RWPE2 (cell line): ENCODE measurements at places on chromosomes 16 and 17.

DNA sequence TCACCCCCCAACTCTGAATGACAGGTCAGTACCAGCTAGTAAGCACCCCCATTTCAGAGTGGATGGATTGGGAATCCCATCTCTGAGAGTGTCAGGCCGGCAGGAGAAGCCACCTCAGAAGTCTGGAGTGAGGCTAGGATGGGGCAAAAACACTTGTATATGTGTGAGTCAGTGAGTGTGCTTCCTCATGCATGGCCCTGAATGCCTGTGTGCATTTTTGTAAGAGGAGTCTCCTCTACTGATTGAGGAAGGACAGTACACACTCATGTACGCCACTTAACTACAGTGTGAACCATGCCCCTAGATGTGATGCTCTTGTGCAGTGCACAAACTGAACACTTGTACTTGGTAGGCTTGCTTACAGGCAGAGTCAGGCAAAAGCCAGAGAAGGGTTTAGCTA lies 22.3 kb upstream of the NAGS start:
- DNase-seq, result no peak

- no peak for DNase-seq
Measured at GRCh38 chr16:13938480-13938879, 18.5 kb downstream of the ERCC4 start.

DNA sequence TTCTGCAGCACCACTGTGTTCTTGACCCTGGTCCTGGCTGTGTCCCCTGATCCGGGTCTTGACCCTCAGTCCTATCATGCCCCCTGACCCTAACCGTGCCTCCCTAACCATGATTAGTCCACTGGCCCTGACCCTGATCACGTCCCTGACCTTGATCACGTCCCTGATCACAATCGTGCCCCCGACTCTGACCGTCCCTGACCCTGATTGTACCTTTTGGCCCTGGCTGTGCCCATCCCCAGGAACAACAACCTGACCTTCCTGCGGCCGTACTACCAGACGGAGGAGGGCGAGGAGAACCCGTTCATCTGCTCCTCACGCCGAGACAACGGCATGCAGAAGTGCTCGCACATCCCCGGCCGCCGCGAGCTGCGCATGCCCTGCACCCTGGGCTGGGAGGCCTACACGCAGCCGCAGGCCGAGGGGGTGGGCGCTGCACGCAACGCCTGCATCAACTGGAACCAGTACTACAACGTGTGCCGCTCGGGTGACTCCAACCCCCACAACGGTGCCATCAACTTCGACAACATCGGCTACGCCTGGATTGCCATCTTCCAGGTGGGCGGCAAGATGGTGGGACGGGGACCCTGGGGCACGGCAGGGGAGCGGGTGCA lies 24.9 kb downstream of the TPSG1 start:
- no peak for DNase-seq

- no peak for DNase-seq
Measured at GRCh38 chr17:61157246-61157886, 242.3 kb upstream of the TBX2 start.

DNA sequence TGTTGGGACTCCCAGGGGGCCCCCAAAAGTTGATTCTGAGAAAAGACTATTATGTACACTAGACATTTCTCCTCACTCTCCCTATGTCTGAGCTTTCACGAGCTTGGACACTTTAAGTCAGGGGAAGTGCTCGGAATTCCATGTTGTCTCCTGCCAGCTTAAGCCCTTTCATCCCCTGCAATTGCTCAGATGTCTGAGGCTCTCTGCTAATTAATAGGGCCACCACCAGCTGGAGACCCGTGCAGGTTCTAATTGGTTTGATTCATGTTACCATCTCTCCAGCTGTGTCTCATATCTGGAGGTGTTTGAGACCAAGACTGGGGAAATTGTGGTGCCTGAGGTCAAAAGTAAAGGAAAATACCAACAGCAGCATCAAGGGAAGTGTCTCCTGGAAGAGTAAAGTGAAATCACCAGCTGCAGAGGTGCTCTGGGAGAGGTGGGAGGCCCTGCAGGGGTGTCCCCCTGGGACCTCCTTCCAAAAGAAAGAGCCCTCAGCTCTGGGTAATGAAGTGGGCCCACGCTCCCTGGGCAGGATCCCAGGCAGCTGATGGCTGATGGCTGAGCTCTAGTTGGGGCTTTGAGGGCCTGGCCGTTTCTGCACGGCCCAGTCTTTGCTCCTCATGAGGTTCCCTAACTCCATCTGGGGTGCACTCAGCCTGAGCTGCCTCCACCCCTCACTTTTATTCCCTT lies 5.8 kb upstream of the UTS2R start:
- no peak for DNase-seq

GRCh38 chr16:10600782-10601443 lies 20.5 kb upstream of the EMP2 start:
- DNase-seq, result no peak

- no peak for DNase-seq
Measured at GRCh38 chr16:80480664-80481063, 60.1 kb upstream of the DYNLRB2 start.

DNA sequence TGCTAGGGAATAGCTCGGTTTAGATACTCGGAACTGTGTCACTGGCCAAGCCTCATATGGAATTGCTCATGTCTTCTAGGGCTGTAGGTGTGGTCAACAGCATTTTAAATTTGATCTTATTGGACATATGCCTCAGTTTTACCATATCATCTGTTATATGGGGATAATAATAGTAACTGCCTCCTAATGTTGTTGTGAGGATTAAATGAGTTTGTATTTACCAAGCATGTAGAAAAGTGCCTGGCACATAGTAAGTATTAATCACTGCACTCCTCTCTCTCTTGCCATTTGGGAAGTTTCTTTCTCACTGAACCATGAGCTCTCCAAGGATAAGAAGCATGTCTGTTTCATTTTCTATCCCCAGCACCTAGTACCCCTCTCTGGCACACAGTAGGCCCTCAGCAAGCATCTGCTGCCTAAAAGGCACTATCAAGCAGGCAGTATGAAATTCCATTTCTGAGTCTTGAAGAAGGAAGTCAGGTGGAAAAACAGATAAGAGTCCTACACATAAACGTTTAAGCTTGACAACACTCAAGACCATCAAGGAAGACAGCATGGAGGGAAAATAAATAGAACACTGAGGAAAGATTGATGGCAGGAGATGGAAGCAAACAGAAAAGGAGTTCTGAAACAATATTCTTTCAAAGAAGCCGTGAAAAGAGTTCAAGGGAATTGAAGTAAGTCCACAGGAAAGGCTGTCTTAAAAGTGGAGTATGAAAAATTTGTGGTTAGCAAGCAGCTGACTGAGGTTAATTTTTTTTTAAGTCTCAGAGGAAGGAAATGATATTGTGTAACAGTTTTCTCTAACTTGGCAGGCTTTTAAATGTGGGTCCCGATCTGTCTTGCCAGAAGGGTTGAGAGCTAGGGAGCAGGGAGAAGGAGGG lies 2.2 kb upstream of the ATP6V0A1 start:
- DNase-seq, result no peak

- no peak for DNase-seq
Measured at GRCh38 chr17:3768769-3769168, 32.2 kb downstream of the ITGAE start.

- no peak for DNase-seq
Measured at GRCh38 chr16:79074541-79074940, 526.0 kb downstream of the MAF start.

GRCh38 chr17:82087961-82088837 lies 9.8 kb downstream of the FASN start:
- no peak for DNase-seq

DNA sequence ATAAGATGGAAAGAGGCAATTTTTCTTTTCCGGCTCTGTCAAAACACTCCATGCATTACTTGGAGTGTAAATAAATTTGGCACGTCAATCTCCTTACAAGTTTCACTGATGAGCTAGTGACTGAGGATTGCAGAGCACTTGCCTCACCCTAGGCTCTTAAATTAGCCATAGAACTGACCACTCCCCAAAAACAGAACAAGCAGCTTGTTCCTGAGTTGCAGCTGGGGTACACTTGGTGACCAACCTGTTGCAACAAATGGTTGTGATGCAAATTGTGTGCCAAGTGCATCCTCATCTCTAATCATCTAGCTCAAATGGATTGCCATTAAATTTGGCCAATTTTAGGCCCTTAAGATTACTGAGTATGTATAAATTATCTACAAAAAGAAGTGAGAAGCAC lies 67.0 kb downstream of the CACNG1 start:
- no peak for DNase-seq

DNA sequence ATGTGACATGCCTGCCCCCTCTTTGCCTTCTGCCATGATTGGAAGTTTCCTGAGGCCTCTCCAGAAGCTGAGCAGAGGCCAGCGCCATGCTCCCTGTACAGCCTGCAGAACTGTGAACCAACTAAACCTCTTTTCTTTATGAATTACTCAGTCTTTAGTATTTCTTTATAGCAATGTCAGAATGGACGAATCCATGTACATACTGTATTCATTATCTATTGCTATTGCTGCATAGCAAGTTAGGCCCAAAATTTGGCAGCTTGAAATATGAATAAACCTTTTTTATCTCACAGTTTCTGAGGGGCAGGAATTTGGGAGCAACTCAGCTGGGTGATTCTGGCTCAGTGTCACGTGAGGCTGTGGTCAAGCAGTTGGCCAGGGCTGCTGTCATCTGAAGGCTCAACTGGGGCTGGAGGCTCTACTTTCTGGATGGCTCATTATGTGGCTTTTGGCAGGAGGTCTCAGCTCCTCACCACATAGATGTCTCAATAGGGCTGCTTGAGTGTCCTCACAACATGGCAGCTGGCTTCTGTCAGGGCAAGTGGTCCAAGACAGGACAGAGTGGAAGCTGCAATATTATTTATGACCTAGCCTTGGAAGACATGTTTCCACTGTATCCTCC lies 40.0 kb downstream of the SOCS1 start:
- no peak for DNase-seq

- DNase-seq, result peak; percentile 85
Measured at GRCh38 chr16:27315333-27316037, 1.7 kb downstream of the IL4R start.

- DNase-seq, result no peak
Measured at GRCh38 chr17:46772475-46773220, 45.8 kb downstream of the WNT3 start.

GRCh38 chr17:64779376-64780095 lies 117.4 kb upstream of the SMURF2 start:
- no peak for DNase-seq

GRCh38 chr17:31788571-31788946 lies 70.5 kb downstream of the COPRS start:
- no peak for DNase-seq

- DNase-seq, result no peak
Measured at GRCh38 chr17:50537721-50538548, 5.4 kb downstream of the EPN3 start.

GRCh38 chr16:69501956-69502745 lies 63.6 kb upstream of the NFAT5 start:
- DNase-seq, result no peak

DNA sequence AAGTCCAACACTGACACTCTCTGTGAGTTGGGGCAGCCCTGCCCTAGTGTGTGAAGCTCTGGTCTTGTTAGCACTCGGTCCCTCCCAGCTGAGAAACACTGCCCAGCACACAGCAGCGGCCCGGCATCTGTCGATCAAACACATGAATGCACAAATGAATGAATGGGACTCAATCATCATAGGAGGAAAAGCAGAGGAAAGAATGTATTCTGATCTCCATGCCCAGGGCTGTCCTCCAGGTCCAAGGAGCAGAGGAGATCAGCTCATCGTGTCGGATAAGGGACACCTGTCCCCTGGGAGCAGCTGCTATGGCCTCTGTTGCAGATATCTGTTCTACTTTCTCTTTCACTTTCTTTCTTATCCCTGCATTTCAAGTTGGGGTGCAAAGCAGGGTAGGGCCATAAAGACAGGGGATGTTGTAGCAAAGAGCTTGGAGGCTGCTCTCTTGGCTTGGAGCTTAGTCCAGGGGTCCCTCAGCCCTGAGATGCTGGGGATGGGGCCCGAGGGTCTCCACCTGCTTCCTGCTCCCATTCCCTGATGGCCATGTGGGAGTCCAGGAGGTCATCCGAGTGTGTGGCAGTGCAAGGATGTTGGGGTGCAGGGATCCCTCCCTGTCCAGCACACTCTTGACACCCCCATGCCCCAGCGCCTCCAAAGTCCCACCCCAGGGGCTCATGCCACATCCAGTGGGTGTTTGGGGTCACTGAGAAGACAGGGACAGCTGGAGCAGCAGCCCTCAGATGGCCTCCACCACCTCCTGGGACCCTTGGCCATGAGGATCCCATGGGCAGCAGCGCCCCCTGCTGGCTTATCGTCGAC lies 88.2 kb downstream of the IRF8 start:
- no peak for DNase-seq

DNA sequence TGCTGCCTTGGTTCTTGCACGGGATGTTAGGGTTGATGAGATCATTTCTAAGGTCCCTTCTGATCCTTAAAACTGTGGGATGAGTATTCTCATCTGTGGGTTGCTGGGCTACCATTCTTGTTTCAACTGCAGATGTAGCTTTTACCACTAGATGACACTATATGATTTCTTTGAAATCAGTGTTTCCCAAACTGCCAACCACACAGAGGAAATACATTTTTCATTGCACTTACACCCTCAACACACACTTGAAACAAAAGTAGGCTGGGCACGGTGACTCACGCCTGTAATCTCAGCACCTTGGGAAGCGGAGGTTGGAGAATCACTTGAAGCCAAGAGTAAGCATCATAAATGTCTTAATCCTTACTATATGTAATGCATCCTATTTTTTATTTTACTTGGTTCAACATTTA lies 15.3 kb downstream of the LCMT1 start:
- DNase-seq, result peak; percentile 77

GRCh38 chr17:29278692-29279091 lies 15.3 kb downstream of the NUFIP2 start:
- DNase-seq, result no peak

DNA sequence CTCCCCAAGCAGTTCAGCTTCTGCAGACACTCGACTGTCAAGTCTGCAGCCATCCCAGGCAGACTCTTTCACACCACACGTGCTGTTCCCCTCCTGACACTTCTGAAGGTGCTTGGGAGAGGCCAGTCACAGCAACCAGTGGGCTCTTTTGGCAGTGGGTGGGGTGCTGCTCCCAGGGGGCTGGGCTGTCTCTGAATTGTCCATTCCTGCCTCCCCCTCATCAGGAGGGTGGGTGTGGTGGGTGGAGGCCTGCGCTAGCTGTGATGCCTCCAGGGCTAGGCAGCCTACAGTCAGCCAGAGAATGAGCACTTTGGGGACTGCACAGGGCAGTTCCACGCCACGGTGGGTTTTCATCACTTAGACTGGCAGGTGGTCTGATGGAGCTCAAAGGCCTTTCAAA lies 10.3 kb downstream of the STARD3 start:
- no peak for DNase-seq

DNA sequence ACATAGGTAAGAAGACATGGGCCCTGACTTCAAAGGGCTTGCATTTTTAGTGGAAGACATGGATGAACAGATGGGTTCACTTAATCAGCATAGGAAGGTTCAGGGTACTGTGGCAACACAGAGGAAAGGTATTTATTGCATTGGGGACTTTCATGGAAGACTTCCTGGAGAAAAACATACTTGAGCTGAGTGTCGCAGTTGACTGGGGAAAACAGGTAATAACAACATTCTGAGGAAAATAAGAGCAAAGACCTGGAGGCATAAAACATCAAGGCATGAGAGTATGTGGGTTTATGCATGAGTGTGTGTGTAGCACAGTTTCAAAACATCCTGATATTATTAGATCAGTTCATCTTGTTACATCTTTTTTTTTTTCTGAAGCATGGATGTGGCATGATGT lies 82.7 kb downstream of the MAP2K6 start:
- DNase-seq, result no peak
